ENCODE measurements at places on chromosomes 1 and 21.

DNA sequence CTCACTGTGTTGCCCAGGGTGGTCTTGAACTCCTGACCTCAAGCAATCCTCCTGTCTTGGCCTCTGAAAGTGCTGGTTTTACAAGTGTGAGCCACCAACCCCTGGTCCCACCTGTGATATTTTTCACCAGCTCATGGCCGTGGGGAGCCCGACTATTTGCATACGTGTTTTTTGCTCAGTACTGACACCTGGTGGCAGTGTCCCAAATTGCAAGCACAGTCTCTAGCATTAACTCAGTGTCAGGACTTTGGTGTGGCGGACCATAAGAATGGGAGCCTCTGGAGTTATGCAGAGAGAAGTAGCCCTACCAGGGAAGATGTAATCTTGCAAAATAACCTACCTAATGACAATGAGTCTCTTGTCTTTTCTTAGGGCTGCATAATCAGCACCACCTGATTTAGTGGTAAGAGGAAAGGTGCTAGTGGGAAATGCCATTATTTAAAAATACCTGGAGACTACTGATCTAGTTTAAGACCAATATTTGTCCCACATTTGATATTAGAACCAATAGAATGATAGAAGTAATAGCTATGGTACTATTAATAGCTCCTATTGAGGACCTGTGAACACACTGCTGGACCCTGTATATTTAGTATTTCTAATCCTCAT is 305.4 kb downstream of the DISC1 start:
- peak; percentile 24 for DNase-seq

DNA sequence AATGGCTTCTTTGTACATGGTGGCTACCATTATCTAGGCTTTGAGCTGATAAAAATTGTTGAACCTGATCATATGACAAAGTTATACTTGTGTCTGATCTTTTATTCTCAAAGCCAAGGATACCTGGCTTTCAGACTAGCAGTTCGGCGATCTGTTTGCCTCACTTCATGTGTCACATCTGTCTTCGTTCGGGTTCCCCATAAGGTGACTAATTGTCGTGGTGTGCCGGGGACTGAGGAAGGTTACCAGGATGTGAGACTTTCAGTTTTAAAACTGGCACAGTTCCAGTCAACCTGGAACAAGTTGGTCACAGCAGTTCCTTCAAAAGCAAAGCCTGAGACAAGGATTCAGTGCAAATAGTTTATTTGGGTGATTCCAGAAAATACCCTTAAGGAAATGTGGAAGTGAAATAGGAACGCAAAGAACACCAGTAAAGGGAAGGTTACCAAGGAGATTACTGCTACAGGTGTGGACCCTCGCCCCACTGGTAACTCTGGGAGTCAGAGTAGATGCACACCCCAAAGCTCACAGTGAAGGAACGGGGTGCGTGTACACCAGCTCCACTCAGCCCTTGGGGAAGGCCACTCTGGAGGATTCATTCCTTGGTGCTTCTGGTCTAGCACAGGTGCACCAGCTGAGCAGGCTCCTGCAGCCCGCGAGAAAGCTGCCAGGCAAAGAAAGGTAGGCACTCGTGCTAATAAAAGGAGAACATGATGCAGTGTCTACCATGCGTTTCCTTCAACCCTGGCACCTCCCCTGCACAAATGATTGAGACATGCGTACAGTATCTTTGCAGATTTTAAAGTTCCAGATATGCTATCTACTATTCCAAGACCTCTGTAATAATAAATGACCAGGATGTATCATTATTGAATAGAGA is 69.0 kb downstream of the VWA5B1 start:
- no peak for DNase-seq

DNA sequence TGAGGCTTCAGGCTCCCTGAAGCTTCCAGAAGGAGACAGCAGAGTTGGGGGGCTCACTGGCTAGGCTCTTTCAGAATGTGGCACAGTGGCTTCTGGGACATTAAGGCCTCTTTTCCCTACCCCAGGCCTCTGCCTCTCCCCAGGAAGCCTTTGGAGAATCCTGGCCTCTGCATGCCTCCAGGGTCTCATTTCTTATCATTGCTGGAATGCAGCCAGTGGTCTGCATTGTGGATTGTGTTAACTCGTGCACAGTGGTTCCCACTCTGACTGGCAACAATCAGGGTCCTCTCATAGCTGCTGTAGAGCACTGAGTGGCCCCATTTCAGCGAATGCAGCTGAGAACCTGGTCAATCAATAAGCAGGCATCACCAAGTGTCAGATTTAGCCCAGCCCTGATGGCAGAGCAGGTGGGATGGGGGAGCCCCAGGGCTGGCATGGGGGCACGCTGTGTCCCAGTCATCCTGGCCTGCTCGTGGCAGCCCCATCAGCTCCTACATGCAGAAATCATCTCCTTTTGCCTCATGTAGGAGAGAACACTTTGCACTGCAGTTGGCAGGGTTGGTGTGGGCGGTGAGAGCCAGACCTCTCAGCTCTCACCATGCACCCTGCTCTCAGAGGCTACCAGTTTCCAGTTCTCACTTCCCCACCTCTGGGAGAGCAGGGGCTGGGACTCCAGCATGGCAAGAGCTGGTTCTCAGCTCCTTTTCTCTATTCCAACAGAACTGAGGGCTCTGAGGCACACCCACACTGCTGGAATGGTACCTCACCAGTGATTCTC is 13.4 kb downstream of the ADORA1 start:
- no peak for DNase-seq

GRCh38 chr1:38129971-38130370 is 83.4 kb upstream of the POU3F1 start:
- no peak for DNase-seq

DNA sequence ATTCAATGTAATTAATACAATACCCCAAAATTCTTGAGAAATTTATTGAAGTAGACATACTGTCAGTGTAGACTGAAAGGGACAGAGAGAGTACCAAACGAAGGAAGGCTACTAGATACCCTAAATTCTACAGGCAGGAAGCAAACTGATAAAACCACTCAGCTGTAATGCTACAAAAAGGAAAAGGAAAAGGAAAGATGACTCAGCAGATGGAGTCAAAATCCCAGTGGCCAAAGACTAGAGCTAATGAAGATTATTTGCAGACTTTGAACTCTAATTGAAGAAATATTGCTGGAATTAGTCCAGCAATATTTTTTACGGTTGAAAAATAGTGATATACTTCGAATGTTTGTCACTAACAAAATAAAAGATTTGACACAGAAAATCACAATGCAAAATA is 671.9 kb downstream of the BRINP3 start:
- no peak for DNase-seq

DNA sequence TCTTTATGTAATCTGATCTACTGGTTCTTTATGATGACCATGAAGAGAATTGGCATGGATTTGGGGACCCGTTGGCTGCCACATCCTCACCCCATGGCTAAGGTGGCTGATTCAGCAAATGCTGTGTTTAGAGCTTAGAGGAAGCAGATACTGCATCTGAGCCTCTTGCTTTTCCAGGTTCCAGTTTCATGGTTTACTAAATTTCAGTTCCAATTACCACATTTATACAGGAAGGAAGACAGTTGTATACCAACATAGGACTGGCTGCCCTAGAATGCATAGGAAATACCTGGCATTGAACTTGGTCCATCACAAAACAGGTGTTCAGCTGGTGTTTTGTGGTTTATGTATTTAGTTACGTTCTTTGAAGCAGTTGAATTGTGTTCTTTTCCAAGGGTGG is 107.1 kb downstream of the ST3GAL3 start:
- no peak for DNase-seq

- peak; percentile 77 for DNase-seq
These were observed 8.6 kb downstream of the FMOD start for GRCh38 chr1:203342192-203342940.

DNA sequence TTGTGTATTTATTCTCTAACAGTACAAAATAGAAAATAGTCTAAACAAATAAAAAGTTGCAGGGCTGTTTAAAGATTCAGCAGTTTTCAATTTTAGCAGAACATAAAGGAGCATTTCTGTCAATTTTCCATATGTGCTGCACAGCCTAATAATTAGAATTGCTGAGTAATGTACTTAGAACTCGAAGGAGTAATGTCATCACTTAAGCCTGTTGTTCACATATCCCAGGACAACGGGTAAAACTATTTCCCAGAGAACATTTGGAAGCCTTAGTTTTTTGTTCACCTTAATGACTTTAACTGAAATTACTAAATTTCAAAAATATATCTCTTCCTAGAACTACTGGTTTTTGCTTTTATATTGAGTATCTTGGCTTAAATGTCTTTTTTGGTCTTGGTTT is 81.6 kb downstream of the ZP4 start:
- no peak for DNase-seq

GRCh38 chr1:233241759-233242158 is 53.8 kb downstream of the PCNX2 start:
- DNase-seq = no peak

DNA sequence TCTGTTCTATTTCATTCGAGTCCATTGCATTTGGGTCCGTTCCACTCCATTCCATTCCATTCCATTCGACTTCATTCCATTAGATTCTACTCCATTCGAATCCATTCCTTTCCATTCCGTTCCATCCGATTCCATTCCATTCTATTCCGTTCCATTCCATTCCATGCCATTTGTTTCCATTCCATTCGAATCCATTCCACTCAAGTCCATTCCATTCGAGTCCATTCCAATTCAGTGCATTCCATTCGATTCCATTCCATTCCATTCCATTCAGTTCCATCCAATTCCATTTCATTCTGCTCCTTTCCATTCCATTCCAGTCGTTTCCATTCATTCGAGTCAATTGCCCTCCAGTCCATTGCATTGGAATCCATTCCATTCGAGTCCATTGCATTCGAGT is 2603.7 kb upstream of the TPTE start:
- no peak for DNase-seq

DNA sequence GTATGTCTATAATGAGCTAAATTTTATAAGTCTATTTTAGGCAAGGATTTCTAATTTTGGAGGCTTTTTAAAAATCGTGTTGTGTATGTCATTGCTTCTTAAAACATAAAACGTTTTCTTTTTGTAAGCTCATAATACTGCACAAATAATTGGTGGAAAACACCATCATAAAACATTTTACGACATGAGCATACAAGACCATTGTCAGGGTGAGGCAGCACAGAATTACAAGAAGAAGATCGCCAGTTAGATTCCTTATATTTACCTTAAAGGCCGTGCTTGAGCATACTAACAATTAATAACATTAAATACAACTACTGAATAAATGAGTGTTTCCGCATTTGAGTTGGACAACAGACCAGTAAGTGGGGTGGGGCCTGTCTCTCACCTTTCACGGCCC is 19.1 kb upstream of the LMX1A start:
- no peak for DNase-seq

DNA sequence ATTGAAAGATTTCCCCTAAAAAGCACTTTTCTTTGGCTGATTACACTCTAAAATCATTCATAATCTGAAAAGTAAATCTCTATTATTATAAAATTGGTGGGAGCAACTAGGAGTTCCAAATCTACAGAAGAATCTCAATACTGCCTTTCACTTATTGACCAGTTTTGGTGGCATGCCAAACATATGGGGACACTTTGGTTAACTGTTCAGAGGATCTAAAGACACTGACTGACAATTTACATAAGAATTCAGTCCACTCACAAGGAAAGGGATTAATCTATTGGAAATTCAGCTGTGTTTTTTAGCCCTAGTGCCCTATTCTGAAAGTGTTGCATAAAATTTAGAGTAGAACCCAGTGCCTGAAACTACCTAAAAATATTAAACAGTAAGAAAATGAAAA is 113.6 kb downstream of the LRRC40 start:
- no peak for DNase-seq

- no peak for DNase-seq
These were observed 8.5 kb upstream of the MTMR11 start for GRCh38 chr1:149945206-149945605.

GRCh38 chr21:29117372-29117955 is 13.0 kb upstream of the MAP3K7CL start:
- DNase-seq = peak; percentile 18

DNA sequence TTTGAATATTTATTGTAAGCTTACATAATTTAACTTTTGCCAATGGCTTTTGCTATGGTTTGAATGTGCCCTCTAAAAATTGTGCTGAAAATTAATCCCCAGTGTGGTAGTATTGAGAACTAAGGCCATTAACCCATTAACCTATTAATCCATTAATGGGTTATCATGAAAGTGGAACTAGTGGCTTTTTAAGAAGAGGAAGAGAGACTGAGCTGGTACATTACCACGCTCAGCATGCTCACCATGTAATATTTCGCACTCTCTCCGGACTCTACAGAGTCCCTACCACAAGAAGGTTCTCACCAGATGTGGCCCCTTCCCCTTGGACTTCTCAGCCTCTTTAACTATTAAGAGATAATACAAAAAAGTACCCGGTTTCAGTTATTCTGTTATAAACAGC is 164.4 kb upstream of the ZRANB2 start:
- no peak for DNase-seq

DNA sequence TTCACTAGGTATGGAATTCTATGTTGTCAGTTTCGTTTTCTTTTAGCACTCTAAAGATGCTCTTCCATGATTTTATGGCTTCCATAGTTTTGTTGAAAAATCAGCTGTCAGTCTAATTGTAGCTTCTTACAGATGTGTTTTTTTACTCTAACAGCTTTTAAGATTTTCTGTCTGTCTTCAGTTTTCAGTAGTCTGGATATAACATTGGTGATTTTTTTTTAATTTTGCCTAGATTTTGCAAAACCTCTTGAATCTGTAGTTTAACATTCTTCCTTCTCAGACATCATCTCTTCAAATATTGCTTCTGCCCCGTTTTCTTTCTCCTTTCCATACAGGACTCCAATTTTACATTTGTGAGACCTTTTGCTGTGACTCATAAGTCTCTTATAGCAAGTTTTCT is 17.9 kb upstream of the DYRK1A start:
- no peak for DNase-seq

DNA sequence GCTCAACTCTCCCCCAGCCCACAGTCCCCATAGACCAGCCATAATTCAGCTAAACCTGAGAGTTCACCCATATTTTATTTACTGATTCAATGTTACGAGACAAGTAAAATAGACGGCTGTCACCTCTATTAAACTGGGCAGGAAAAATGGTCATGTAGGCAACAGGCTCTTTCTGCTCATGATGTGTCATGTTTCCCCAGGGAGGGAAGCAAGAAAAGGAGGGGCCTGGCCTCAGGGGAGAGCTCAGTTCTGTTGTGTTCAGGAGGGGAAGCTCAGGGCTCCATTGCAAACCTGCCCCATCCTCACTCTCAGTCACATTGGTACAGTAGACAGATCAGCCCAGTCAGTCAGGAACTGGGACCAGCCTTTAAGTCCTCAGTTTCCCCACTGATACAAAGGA is 12.8 kb downstream of the GRIK3 start:
- DNase-seq = no peak

DNA sequence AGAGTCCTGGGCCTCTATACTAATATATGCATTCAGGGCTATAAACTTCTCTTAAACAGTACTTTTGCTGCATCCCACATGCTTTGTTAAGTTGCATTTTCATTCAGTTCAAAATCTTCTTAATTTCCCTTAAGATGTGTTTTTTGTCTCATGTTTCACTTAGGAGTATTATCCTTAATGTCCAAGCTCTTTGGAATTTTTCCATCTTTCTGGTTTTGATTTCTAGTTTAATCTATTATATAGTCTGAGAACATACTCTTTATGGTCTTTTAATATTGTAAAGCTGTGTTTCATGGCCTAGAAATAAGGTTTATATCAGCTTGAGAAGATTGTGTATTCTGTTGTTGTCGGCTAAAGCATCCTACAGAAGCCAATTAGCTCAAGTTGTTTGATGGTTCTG is 1041.8 kb downstream of the PLA2G4A start:
- DNase-seq = no peak
